Iris pigment epithelial cell (primary cell): ENCODE measurements at places on chromosomes 5 and 9.

DNA sequence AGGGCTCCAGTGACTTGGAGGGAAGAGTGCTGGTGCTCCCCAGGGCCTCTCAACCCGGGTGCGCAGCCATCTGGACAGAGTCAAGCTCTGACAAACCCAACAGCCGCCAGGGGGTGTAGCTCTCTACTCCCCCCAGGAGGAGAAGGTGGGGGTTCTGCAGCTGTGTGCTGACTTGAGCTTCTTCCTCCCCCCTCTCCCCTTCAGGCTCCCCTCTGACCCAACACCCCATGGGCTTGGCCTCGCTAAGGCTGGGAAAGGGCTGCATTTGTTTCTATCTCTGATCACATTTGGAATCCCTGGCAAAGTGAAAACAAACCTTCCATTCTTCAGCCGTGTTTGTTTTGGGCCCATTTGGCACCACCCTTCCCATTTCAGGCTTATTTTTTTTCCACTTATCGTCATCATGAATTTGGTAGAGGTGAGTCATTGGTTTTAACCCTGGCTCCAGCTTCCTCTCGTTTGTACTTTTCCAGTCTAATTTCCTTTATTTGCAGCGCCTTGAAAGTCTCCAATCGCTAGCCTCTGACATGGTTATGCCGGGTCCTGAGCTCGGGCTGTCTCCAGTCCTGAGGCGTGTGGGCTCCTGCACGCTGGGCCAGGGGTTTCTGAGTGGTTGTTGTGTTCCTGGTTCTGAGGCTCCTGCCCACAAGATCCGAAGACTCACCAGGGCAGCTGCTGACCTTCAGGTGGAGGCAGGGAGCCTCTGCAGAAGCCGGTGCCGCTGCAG is 36.1 kb downstream of the DAP start:
- peak; percentile 89 for DNase-seq

DNA sequence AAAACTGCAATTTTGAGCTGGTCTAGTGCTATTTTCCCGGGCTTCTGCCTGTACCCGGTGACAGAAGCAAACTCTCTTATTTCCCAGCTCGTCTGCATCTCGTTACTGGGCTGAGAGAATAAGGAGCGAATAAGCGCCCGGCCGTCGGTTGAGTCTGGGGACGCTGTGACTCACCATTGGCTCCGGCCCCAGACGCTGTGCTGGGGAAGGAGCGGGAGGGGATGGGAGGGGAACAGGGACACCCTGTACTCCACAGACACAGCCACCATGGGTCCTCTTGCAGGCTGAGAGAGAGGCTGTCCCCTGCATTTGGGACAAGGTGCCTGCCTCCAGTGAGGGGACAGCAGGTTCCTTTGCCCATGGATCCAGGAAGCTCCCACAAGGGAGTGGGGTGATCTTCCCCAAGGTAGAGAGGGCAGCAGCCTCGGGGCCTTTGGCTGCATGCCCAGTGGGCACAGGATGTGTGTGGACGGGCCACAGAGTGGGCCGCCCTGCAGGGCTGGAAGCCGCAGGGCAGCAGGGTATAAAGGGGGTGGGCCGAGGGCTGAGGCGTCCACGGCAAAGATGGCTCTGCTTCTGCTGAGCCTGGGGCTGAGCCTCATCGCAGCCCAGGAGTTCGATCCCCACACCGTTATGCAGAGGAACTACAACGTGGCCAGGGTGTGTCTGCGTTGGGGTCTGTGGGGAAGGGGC is at the start of gene LCN9:
Gene LCN9 (plus strand): TSS at position 552 of the 693 bp plus-strand sequence. CDS start 13 bp downstream, at position 565.
- DNase-seq, result peak; percentile 30

- no peak for DNase-seq
Observed at GRCh38 chr9:7289773-7290172, 509.8 kb downstream of the DMAC1 start.

- DNase-seq, result no peak
Observed at GRCh38 chr9:129359916-129360536, 182.0 kb upstream of the IER5L start.

DNA sequence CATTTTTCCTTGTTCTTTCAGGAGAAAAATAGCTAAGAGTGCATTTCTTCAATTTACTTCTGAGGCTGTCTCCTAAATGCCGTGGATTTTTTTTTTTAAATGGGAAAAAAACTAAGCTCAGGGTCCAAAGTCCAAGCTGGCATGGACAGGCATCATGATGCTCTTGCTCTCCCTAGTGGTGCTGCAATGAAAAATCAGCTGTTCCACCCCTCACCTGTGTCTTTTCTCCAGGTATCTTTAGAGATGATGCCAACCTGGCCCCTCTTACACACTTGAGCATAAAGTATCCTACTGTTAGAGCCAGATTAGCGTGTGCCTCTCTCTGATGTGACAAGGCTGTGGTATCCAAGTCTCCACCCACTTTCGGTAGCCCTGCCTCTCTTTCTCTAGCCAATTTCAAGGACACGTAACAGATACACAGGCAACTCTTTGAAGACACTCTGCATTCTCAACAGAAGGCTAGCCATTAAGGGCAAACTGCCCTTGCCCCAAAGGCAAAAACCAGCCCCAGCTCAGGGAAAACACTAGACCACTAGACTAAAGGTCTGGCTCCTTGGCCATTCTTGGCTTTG is 208.8 kb downstream of the SAXO1 start:
- DNase-seq, result no peak

- no peak for DNase-seq
Observed at GRCh38 chr9:108363311-108363710, 492.5 kb downstream of the ACTL7B start.

DNA sequence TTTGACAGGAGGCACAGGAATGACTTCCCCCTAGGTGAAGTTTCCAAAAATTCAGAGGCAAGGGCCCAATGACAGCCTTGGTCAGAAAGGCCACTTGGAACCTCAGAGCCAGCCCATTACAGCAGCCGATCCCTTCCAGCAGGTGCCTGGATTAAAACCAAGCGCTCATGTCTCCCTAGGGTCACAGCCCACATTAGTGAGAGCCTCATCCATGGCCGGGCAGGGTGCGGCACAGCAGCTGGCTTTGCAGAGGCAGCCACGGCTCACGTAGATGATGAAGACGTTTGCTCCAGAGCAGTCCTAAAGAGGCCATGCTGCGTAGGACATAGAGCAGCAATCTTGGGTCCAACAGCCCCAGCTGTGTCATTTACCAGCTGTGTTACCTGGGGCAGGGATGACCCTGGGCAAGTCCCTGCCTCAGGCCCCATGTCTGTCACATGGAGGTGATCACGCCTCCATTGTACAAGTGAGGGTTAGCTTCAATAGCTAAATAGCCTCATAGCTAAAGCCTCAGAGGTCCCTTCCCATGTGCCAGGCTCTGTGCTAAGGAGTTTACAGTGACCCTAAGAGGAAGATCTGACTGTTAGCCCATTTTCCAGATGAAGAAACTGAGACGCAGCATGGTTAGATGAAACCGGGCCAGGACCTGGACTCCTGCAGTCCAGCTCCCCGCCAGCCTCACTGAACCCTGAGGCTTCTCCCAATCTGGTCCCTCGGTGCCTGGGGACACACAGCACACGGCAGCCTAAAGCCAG is 39.2 kb downstream of the NEK6 start:
- DNase-seq, result no peak

- no peak for DNase-seq
Observed at GRCh38 chr5:175713930-175714329, 56.1 kb downstream of the HRH2 start.

GRCh38 chr9:95772320-95773052 is 103.0 kb upstream of the ERCC6L2 start:
- DNase-seq, result peak; percentile 55

DNA sequence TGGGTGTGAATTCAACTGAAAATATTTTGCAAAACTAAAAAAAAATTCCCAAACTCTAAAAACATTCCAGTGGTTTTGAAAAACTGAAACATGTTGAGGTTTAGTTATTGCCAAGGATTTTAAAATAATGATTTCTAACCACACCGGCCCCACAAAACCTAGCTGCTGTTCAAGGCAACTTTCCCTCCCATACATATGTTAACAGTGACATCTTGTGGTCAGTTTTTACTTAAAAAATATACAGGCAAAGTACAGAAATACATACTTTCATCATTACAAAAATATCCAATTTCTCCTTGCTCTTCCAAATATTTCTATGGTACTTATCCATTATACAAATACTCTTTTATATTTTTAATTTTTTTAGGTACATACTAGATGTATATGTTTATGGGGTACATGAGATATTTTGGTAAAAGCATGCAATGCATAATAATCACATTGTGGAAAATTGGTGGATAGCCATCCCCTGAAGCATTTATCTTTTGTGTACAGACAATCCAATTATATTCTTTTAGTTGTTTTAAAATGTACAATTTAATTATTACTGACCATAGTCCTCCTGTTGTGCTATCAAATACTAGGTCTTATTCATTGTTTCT is 34.4 kb upstream of the MRPS30 start:
- DNase-seq, result peak; percentile 62

- peak; percentile 60 for DNase-seq
Observed at GRCh38 chr5:147887026-147887627, 8.6 kb downstream of the SCGB3A2 start.

GRCh38 chr9:114446036-114446435 is 58.3 kb upstream of the AKNA start:
- DNase-seq, result peak; percentile 59

- no peak for DNase-seq
Observed at GRCh38 chr5:180932660-180933059, 33.7 kb downstream of the BTNL8 start.

DNA sequence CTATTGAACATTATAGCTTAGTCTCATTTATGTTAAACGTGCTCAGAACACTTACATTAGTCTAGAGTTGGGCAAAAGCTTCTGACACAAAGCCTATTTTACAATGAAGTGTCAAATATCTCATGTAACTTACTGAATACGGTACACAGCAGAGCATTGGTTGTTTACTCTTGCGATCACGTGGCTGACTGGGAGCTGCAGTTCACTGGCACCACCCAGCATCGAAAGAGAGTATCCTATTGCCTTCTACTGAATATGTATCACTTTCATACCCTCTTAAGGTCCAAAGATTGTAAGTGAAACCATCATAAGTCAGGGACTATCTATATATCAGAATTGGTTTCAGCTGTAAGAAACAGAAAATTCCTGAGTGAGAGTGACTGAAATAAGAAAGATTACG is 42.6 kb upstream of the OSMR start:
- DNase-seq, result no peak
